ENCODE measurements at places on chromosomes 5 and 9.

DNA sequence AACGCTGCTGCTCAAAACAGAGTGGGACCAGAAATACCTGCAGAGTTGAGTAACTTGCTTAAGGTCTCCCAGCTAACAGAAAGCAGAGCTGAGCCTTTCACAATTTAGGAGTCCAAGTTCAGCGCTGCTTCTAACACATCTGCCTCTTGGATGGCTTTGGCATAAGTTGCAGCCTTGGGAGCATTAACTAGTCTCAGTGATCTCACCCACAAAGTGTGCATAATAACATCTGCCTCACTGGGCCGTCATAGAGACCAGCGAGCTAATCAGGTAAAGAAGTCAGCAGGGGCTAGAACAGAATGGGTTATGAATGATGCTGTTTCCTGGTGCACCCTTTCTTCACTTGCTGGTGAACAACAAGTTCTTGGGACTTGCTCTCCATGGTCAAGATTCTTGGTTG is 36.5 kb downstream of the WWC1 start:
- no peak for DNase-seq

DNA sequence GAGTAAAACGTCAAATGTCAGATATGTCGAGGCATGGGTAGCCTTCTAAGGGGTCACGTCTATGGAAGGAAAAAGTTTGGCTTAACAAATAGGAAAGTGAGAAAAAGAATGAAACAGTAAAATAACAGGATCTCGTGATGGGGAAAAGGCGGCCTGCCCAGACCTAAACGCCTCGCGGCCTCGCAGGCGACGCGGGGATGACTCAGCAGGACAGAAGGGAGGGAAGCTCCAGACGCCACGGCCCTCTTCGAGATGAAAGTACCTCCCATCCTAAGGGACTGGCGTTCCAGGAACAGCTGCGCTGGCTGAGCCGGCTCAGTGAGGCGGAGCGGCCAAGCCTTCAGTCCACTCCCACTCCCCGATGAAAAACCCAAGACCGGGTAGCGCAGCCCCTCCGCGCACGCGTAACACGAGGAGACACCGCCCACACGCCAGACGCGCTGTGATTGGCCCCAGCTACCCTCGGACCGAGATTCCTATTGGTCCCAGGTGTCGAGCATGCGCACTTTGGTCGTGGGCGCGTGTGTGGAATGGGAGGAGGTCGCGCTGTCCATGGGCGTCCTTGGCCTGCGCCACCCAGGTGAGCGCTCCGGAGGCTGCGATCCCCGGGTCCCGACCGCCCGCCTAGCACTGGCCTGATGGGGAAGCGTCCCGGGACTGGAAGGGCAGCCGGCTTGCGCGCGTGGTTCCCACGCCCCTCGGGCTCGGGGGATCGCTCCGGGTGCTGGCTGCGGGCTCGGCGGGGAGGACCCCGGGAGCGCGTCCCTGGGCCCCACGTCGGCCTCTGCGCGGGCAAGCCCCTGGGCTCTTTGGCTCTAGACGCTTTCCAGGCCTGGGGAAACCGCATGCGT is 588.5 kb downstream of the MTRR start:
- peak; percentile 93 for DNase-seq

DNA sequence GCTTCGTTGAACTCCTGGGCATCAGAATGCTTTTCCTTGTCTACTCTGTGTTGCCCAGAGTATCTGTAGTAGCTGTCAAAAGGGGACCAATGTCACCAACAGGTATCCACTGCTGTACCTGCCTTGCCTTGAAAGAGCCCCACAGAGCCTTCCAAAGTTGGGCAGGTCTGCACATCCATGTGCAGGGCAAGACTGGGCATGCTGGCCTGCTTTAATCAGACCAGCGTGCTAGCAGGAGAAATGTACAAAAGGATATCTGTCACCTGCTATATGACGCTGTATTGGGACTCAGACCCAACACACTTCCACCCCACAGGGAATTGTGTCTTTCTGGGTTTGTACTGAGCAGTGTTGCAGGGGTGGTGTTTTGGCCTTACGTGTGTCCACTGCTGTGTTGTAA is 11.9 kb downstream of the DELE1 start:
- DNase-seq, result no peak

GRCh38 chr5:8611067-8611466 is 742.1 kb downstream of the MTRR start:
- DNase-seq, result no peak

DNA sequence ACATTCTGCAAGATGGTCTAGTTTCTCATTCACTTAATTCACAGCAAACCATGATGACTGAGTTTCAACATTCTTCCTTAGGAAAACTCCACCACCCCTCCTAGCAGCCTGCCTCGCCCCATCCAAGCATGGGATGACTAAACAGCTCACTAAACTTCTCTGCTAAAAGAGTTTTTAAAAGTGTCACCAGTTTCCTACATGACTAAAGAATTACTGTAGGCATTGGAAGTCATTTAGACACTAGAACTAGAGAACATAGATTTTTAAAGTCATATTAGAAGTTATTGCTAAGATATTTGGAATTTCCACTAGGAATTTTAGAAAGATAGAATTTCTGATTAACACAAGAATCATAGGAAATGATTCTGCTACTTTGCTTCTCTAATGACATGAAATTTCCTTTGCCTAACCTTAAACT is 5.5 kb upstream of the ESM1 start:
- no peak for DNase-seq

DNA sequence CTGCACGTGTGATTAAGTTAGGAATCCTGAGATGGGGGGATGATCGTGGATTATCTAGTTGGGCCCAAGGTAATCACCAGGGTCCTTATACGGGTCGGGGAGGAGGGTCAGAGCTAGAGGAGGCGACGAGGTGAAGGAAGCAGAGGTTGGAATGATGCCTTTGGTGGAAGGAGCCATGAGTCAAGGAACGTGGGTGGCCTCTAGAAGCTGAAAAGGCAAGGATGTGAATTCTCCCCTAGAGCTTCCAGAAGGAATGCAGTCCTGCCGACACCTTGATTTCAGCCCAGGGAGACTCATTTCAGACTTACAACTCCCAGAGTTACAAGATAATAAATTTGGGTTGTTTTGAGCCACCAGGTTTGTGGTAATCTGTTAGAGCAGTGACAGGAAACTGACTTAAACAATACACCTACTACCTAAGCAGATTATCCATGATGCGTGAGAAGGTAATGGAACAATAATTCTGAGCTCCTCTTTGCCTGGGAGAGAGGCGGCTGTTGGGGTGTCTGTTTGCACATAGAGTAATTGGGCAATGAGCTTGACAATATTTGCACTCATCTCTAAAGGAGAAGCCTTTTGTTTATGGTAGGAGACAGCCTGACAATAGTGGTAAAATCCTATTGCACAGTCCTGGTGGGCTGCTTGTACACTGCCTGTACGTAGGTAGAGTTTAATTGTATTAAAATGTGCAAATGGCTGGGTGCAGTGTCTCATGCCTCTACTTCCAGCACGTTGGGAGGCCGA is 129.3 kb upstream of the IER5L start:
- no peak for DNase-seq

GRCh38 chr5:174148721-174149120 is 103.2 kb downstream of the NSG2 start:
- no peak for DNase-seq

- DNase-seq, result no peak
Observed at GRCh38 chr5:32225445-32225844, 51.3 kb upstream of the GOLPH3 start.

GRCh38 chr9:77111408-77111807 is 65.9 kb upstream of the VPS13A start:
- DNase-seq, result no peak

DNA sequence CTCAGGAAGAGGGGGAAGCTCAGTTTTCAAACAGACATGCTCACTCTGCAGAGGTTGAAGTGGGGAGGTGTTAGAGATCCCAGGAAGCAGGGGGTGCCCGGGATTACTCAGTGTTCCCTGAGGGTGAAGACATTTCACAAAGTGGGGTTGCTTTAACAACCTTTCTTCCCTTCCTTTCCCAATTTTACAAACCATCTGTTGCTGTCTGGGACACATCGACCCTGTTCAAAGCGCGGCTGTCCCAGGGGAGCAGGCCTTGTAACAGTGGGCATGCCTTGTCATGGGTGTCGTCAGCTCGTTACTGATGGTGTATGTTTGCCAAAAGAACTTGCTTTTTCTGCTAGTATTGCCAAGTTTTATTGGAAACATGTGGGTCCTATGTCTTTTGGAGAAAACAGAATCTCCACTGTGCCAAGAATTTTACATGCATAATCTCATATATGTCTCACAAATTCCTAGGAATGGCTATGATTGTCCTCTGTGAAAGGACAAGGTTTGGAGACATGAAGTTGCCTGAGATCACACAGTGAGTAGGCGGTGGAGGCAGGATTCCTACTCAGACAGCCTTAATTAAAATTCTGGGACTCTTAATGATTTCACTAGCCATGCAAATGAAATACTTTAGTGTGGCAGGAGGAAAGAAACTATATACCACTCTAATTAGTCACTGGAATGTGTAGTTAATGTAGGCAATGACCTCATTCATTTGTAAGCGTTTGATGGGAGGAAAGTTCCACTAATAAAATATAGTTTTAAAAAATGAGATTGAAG is 198.9 kb downstream of the NXNL2 start:
- no peak for DNase-seq

- DNase-seq, result no peak
Observed at GRCh38 chr9:35718721-35719511, 13.1 kb downstream of the TLN1 start.

GRCh38 chr9:13175732-13176131 is 103.8 kb downstream of the MPDZ start:
- DNase-seq, result peak; percentile 7

- DNase-seq, result no peak
Observed at GRCh38 chr9:106883030-106883429, 20.1 kb downstream of the ZNF462 start.

DNA sequence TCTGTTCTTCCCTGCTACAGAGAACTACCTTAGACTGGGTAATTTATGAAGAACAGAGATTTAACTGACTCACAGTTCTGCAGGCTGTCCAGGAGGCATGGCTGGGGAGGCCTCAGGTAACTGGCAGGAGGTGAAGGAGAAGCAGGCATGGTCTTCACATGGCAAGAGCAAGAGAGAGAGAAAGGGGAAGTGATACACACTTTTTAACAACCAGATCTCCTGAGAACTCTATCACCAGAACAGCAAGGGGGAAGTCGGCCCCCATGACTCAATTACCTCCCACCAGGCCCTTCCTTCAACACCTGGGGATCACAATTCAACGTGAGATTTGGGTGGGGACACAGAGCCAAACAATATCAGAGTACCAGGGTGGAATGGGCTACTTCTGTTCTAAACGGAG is 766.8 kb downstream of the TLE1 start:
- DNase-seq, result no peak

DNA sequence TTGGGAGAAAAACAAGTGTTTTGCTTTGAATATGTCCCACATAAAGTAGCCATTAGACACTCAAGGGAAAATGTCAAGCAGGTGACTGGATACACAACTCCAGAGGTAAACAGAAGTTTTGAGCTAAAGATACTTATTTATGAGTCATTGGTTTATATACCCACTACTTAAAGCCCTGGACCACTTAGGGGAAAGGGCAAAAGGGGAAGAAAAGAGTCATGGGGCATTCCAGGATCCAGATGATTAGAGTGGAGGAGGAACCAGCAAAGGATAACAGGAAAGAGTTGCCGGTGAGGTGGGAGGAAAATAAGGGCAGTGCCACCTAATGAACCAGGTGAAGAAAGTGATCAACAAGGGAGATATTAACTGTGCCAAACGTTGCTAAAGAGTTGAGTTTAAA is 254.2 kb upstream of the NR4A3 start:
- no peak for DNase-seq

GRCh38 chr5:41246376-41246775 is 33.0 kb upstream of the C6 start:
- no peak for DNase-seq

DNA sequence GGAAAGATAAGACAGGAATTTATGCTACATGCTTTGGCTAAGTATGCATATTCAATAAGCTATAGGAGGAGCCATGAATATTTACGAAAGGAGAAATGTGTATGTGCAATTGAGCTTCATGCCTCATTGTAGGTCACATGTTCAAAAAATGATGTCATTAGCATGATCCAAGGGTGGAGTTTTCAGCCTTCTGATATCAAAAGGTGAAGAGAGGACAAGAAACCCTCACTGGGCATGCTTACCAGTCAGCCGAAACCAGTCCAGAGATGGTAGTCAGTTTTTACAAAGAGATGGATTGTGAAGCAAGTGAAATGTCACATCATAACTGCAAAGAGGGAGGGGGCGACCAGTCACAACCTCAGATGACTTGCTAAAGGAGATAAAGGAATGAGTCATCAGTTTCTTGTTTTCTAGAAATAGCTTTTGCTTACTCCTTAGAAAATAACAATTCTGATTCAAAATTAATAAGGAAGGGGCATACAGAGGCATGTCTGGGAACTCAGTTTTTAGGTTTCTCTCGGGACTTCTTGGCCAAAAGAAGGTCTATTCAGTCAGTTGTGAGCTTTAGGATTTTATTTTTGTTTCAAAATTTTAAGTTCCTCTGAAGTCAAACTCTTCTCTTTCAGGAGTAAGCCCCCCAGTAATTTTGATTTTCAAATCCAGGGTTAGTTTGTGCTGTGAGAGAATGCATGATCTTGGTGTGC is 1067.8 kb upstream of the EDIL3 start:
- DNase-seq, result peak; percentile 0

GRCh38 chr9:93125331-93125894 is 8.6 kb downstream of the NINJ1 start:
- no peak for DNase-seq

GRCh38 chr9:137691646-137692351 is 73.0 kb downstream of the EHMT1 start:
- DNase-seq, result peak; percentile 79

GRCh38 chr9:31135567-31135966 is 1248.9 kb upstream of the ACO1 start:
- no peak for DNase-seq

DNA sequence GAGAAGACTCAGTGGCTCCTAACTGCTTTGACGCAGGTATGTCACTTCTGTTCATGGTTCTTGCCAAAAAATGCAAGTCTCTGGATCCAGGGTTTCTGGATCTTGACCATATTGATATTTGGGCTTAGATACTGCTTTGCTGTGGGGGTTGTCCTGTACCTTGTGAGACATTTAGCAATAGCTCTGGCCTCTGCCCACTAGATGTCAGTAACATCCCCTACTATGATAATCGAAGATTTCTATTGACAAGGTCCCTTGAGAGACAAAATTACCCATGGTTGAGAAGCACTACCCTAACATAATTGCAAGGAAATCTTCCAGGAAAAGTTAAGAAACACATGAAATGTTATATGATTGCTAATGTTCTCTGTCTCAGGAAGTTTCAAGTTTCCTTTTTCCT is 285.4 kb downstream of the TMEM232 start:
- DNase-seq, result peak; percentile 65

- DNase-seq, result peak; percentile 72
Observed at GRCh38 chr5:115098041-115098702, 71.5 kb downstream of the TRIM36 start.
